ENCODE measurements at places on chromosomes 16 and 17.
A peak's percentile ranks its signal among the peaks of the same experiment; 100 is the strongest.

GRCh38 chr17:38598536-38598935 is 7.2 kb downstream of the SRCIN1 start:
- DNase-seq: no peak

DNA sequence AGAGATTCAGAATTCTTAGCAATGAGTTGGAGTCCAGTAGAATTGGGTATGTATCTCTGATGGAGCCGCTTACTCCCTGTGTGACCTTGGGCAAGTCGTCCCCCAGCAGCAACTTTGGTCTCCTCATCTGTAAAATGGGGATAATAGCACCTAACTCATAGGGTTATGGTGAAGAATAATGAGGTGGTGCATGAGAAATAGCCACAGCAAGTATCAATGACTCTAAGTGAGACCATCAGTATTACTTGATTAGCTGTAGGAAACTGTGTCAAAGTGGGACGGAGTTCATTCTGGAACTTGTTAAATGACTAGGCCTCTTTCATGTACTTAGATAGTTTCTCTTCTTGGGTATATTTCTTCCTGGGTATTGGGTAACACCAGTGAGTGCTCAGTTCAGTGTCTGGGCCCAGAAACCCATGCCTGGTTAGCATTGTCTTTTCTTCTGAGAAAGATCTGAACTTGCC is 6.4 kb downstream of the PRKCB start:
- DNase-seq: no peak

- DNase-seq: no peak
These were observed 172.7 kb upstream of the CCL2 start for GRCh38 chr17:34082404-34082803.

DNA sequence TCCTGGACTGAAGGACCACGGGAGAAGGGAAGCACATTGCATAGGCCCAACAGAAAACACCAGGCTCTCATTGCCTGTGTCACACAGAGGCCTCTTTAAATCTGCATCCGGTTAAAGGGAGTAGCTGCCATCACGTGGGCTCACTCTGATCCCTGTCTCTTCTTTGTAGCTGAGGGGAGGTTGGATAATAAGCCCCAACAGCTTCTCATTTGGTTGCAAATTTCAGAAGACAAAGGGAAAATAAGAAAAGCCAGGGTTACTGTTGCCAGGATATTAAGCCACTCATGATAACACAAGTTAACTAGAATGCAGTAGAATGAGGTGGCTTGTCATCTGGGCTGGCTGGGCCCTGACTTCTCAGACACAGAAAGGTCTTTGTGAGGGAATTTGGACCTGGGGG is 325.1 kb upstream of the ERCC4 start:
- no peak for DNase-seq

DNA sequence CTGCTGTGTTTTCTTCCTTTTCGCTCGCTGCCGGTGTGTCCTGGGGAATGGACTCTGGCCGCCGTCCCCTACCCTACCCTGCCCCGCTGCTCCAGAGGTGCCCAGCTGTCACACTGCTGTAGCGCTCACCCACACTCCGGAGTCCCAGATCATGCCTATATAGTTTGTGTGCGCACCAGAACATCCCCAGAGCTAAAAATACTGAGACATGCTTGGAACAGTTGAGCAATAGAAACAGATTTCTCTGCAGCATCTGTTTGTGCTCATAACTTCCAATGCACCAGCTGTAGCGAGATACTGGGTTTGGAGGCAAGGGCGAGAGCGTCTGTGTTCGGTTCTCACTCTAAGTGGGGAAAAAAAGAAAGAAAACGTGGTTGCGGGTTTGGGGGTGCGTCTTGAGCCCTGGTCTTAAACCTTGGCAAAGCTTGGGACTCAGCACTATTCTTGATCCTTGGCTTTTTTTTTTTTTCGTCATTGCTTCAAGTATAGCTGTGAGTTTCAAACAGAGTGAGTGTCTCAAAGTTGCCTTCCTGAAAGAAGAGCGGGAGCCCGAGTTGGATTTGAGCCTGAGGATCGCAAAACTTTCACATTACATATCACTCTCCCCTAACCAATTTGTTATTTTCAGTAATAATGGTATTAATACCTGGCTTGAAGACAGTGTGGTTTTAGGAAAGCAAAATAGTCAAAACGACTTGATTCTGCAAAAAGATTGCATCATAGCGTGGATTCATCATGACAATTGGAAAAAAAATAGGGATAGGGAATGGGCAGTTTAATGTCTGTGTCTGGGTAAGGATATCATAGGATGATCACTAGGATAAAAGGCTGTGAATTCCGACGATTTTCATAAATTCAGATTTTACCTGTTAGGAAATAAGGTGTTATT is 621 bp downstream of the KCNJ2 start:
- DNase-seq: no peak

DNA sequence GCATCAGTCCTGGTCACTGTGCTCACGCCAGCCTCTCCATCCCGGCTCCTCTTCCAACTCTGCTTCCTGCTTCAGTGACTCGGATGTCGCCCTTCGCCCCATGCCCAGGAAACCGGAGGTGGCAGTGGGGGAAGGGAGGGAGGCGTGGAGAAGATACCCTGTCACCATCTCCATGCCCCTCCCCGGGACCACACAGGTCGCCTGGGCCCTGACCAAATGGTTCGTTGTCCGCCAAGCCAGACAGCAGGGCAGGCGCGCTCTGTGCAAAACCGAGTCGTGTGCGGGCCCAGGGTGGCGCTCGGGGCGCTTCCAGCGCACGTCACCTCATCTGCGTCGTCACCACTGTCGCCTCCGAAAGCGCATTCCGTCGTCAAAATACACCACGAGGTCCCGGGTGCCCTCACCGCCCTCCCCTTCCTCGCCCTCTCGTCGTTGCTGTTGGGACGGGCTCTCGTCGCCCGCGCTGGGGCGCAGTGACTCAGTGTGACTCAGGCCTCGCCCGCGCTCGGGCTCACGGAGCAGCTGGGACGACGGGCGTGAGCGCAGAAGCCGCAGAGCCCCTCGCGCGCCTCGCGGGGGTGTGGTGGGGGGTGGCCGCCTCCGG is 39.2 kb downstream of the ZNF778 start:
- peak; percentile 77 for DNase-seq

GRCh38 chr17:81516439-81516838 is 3.8 kb upstream of the ACTG1 start:
- DNase-seq: no peak

GRCh38 chr17:27575096-27575911 is 55.7 kb upstream of the LGALS9 start:
- no peak for DNase-seq

DNA sequence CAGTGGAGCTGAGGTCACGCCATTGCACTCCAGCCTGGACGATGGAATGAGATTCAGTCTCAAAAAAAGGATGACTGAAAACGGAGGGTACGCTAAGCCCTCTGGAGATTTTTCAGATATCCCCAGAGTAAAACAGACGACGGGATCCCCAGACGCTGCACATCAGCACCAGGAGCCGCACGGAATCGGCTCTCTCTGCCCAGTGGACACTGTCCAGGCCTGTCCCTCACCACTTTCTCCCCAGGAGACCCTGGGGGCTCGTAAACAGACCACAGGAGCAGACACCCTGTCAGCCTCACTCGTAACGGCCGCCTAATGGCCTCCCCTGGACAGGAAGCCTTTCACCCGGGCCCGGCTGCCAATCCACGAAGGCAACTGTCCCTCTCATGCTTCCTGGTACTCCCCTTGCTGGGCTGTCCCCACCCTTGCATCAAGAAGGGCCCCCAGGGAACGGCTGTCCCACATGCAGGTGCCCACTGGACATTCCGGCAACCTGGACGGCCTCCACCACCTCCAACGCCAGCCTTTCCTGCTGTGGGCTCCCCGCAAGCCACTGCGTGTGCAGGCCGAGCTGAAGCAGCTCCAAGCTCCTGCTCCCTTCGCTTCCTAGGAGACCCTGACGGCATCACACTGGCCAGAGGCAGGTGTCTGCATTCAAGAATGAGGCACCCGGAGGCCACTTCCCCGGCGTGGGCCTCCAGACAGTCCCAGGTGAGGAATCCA is 74.3 kb downstream of the TIMM22 start:
- no peak for DNase-seq

GRCh38 chr16:49330562-49331201 is 42.9 kb upstream of the C16orf78 start:
- DNase-seq: no peak

DNA sequence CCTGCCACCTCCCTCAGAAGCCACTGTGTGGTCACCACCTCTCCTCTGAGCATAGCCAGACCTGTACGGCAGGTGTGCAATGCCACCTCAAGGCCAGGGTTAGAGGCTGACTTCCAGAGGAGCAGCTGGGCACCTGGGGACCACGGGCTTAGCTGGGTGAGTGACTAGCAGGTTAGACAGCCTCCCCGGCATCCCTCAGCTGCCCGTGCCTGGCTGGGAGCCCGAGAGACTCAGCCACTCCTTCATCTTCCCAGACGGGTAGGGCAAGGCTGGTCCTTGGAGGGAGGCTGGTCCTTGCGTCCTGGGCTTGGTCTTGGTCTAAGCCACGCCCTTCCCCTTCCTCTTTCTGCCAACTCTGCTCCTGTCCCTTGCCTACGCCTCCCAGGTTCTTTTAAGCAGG is 7.8 kb downstream of the CRHR1 start:
- no peak for DNase-seq

GRCh38 chr17:66629762-66630161 is 205.2 kb upstream of the CACNG5 start:
- DNase-seq: no peak

DNA sequence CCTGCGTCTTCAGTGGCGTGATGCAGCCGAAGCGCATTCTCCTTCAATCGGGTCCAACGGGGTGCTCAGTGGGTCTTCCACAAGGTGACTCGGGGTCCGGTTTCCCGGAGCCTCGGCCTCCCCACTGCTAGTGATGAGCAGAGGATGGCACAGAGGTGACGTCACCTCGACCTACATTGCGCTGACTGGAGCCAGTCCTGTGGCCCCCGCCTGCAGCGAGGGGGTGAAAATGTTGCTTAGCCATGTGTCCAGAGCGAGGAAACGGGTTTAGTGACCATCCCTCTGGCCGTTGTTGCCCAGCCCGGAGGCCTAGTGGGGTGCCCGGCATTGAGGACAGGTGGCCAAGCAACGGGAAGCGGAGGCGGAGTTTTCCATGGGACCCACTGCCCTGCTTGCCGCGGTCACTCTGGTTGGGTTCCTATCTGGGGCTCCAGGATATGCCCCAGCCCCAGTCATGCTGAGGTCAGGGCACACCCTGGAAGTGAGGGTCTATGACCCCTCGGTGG is 190.6 kb upstream of the CIBAR2 start:
- DNase-seq: no peak

GRCh38 chr17:44255915-44256314 is 12.0 kb downstream of the SLC4A1 start:
- no peak for DNase-seq

- DNase-seq: peak; percentile 76
These were observed 3.2 kb downstream of the CCR7 start for GRCh38 chr17:40561871-40562611.

DNA sequence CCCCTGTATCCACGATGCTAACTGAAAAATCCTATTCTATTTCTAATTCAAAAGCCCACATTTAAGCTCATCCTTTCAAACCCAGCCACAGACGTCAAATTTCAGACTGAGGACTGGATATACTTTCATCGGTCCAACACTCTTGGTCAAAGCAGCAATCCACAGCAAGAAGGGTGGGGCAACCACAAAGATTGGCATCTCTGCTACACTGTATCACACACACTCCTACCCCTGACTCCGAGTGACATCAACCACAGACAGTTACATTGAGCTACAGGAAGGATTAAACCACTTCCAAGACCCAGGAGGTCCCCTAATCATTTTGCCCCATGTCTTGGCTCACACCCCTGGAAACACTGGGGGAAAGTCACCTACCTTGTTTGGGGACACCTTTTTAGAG is 61.3 kb downstream of the GRIN2A start:
- no peak for DNase-seq

DNA sequence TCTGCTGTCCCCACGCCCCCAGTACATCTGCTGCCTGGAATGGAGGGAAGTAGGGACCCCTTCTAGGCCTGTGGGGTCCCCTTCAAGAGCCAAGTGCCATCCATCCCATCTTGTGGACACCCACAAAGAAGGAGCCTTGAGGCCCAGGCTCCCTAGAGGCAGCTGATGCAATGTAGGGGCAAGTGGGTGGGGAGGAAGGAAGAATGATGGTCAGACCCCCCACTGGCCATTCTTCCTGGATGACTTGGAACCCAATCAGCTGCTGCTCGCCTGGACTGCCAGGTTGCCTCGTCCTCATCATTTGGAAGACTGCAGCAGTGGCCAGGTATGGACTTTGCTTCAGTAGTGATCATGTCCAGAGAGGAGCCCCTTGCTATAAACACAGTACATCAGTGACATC is 48.9 kb downstream of the SMPD3 start:
- no peak for DNase-seq

- no peak for DNase-seq
These were observed 13.7 kb upstream of the WIPI1 start for GRCh38 chr17:68470961-68471360.

GRCh38 chr16:85390511-85391174 is 222.5 kb upstream of the GSE1 start:
- no peak for DNase-seq

DNA sequence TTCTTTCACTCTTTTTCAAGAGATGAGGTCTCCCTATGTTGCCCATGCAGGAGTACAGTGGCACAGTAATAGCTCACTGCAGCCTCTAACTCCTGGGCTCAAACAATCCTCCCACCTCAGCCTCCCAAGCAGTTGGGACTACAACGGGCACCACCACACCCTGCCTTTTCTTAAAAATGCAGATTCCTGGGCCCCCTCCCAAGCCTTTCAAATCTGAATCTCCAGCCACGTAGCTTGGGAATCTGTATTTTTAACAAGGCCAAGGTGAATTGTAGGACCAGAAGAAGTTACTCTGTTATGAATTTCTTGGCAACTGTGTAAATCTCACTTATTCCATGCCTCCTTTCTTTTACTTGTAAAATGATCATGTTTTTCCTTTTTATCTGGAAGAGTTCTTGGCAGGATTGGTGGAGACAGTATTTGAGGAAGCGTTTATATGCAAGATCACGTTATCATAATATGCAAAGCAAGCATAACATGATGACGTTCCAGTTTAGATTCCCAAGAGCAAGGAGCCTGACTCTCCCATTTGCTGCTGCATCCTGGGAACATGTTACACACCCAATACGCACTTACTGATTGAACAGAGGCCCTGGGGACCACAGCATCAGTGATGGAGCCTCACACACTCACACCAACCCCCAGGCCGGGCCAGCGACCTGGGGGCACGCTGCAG is 44.5 kb downstream of the LITAF start:
- no peak for DNase-seq

All from CD4-positive, alpha-beta T cell treated with Interleukin-1 beta for 1 hour (primary cell).